ENCODE measurements at places on chromosomes 3 and 15.

DNA sequence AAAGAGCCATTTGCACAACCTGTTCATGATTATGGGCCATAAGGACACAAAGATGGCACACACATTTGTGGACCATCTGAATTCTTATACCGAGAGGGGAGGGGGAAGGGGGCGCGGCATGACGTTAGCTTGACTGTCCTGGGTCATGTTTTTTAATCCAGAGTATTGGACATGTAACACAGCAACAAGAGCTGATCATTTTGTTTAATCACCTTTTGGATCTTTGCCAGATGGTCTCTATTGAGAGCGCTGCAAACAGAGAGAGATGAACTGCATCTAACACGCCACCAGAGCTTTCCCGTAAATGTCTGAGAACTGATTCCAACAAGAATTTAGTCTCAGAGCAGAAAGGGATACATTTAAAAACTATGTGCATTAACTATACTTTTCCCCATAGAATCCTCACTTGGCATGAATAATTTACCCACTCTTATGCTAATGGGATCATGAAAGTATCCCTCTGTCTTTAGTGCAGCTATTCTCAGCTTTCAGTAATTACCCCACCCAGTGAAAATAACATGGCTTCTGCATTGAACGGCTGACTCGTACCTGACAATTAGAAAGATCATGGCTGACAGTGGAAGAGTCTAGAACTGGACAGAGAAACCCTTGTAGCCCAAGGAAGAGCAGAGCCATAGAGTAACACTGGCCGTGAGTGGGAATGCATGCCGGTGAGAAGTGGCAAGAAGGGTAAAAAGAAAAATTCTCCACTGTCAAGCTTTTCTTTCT is 22.6 kb downstream of the MEIS2 start:
- DNase-seq: no peak

- DNase-seq: no peak
Measured at GRCh38 chr3:110925798-110926197, 145.8 kb upstream of the NECTIN3 start.

- no peak for DNase-seq
Measured at GRCh38 chr3:112231727-112232126, 62.3 kb downstream of the SLC9C1 start.

DNA sequence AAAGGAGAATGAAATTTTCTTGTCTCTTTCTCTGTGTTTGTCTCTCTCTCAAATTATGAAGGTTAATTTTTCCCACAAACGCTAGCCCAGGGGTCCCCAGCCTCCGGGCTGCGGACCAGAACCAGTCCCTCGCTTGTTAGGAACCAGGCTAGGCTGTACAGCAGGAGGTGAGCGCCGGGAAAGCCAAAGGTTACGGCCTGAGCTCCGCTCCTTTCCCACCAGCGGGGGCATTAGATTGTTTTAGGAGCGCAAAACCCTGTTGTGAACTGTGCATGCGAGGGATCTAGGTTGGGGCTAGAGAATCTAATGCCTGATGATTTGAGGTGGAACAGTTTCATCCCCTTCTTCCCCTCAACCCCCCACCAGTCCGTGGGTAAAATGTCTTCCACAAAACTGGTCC is 74.7 kb upstream of the ZNF385D start:
- no peak for DNase-seq

GRCh38 chr15:74240897-74241614 is 4.9 kb downstream of the CCDC33 start:
- no peak for DNase-seq

DNA sequence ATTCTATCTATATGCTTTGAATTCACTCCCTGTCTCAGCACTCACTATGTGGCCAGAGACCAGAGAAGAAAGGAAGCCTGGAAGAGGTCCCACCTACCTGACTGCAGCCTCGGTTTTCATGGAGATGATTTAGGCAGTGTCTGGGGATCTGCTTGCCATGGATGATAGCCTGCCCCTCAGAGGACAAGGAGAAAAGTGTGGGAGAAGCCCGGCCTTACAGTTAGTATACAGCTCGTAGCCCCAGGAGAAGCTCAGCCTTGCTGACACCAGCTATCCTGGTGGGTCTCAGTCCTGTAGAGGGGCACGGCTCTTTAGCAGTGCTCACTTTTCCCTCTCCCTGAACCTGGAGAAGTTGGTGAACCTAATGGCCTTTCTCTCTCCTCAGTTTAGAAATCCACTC is 25.9 kb upstream of the RTP4 start:
- no peak for DNase-seq

DNA sequence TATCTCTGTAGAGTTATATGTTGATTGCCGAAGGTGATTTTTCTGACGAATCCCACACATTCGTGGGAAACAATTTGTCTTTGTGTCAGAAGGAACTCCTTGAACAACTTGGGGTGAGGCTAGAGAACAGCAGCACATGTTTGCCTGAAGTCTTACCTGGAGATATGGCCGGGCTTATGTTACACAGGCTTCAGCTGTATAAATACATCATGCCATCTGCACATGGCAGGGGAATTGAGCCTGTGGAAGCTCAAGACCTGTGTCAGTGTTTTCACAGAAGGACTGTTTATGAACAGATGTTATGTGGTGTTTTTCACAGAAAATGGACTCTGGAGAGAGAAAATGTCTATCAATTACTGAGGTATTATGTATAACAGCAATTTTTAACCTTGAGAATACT is 203.6 kb upstream of the MDFIC2 start:
- DNase-seq: no peak

DNA sequence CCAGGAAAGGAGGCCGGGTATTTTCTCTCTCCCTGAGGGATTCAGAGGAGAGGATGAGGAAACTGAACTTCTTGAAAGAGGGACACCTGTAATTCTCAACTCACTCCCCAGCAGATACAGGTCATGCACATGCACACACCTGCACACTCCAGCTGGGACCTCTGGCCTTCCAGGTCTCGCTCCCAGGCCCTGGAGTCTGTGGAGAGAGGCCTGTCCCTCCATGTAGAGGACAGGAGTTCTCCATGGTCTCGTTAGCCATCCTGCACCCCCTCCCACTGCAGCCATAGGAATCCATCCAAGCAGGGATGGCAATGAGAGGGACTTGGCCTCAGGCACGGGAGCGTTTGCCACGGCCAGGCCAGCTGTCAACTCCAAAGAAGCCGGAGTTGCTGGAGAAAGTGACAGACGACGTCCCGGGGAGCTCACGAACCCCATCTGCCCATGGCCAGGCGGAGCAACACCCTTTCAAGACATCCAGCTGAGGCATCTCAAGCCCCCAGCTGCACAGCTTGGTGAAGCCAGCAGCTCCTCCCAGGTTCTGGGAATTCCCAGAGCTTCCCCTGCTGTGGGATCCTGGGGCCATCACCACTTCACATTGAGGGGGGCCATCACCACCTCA is 223.3 kb downstream of the UACA start:
- DNase-seq: no peak

DNA sequence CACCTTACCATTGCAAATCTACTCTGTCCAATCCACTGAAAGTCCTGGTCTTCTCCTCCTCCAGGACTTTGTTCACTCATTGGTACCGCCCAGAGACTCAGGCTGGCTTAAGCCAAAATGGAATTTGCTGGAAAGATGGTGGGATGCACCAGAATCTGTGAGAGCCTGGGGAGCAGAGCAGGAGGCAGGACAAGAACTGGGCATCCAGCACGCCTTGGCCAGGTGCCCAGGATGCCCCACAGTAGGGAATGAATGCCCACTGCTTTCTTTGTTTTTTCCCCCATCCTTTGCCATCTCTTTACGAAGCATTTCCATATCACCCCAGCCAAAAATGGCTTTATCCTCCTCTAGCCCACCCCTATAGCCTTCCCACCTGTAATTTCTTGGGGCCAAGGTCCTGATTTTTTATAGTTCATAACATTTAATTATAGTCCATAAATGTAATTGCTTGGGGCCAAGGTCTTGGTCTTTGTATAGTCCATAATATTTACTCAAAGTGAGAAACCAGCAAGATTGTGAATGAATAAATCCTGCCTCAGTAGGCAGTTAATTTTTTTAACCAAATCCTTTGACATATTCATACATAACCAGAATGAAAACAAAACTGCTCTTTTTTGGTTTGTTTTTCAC is 23.3 kb upstream of the IREB2 start:
- no peak for DNase-seq

DNA sequence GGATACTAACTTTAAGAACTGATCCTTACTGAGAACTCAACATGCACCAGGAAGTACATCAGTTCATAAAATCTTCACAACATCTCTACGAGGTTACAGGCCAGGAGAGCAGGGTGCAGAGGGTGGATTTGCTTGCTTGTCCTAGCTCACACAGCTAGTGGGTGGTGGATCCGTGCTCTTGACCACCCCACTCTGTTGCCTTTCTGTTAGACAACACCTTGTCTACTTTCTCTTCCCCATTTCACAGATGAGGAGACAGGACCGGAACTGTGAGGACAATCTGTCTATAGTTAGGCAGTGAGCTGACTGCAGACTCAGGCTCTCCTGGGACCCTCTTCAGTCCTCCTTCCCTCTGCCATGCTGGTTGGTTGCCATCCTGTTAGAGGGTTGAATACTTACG is 221.7 kb upstream of the TLE3 start:
- no peak for DNase-seq

DNA sequence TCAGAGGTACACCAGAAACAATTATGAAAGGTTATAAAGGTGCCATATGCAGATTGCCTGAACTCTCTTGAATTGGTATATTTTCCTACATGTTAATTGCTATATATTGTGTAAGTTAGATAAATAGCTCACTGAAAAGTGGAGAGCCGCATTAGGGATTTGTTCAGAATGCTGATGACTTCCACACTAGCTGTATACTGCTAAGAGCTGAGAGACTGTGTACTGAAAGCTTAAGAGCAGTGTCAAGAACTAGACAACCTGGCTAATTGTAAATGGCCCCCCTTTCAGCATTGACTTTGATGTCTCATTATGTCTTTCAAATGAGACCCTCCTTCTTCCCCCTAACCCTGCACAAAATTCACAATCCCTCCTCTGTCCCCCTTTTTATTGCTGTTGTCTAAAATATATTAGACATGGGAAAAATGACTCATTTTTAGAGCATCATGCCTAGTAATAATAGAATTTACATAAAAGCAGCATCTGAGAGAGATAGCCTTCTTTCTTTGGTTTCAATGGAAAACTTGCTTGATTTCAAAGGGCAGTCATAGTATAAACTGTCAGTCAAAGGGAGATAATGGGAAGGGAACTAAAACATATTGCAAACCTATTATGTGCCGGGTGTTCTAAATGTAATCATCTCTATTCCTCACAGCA is 34.7 kb upstream of the GREM1 start:
- DNase-seq: no peak

GRCh38 chr3:127321371-127321770 is 33.5 kb upstream of the PRR20G start:
- no peak for DNase-seq
